ENCODE measurements at places on chromosomes 13 and 19. TPM values are rescaled to one million over a fixed set of nuclear protein-coding genes. Genes with fewer than 3 reads are reported as not detected.

DNA sequence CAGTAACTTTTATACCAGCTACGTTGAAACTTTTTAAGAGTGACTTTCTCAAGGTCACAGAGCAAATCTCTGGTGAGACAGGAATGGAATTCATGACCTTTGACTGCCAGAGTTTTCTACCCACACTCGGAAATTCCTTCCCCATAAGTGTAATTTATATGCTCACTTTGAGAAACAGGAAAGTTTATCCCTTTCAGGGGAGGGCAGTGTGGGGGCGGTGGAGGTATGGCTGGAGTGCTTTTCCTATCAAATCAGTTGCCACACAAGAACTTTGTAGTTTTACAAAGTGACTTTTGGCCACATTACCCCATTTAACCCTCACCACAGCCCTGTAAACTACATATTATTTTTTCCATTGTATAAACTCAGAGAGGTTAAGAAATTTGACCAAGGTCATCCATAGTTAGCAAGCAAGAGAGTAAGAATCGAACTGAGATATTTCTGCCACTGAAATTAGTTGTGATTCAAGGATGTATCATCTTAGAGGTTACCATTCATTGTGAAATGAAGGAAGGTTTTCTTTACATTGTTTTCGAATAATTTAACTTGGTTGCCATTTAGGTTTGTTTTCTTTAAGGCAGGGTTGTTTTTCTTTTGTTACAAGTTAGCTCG lies 5.9 kb downstream of the KLF12 start:
- H3K4me1 ChIP-seq, result peaks cover 35% of the 10 kb centered on the region
- 0 out of 2 replicates have a peak overlapping the region, but pooled peaks have one; percentile 66 for H3K27ac ChIP-seq
- H3K27me3 ChIP-seq, result peaks cover 7% of the 10 kb centered on the region
- DNase-seq, result no peak

Gene FFAR3
- not detected for total RNA-seq

DNA sequence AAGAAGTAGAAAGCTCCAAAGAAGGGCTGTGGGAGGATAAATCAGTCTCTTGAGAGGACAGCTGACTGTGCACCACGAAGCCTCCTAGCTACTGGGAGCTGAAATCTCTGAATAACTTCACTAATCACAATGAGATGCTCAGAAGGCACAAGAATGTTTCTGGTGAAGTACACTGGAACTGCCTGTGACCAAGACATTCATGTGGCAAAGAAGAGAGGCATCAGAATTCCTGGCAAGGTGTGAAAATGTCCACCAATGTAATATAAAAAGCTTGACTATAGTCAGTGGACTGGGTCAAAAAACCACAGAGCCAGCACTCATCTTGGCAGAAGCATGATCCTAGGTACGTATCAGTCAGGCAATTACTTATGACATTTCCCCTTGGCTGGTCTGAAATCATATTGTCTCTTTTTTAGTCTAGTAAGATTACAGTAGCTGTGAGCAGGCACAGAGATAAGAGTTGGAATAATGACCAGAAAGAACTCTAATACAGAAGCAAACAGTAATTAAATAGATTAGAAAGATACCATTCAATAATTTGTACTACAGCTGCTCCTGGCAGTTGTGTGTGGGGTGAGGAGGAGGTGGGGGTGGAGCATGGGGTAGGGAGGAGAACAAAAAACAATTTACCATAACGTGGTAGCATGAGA lies 434.7 kb downstream of the DIAPH3 start:
- DNase-seq, result no peak
- no peaks in the 10 kb centered on the region for H3K4me1 ChIP-seq
- H3K4me3 ChIP-seq, result no peak overlapping the region
- no peaks in the 10 kb centered on the region for H3K36me3 ChIP-seq
- no peaks in the 10 kb centered on the region for H3K27me3 ChIP-seq

- peak overlapping the region; percentile 9 for H3K4me3 ChIP-seq
- peaks cover 6% of the 10 kb centered on the region for H3K36me3 ChIP-seq
- peaks cover 23% of the 10 kb centered on the region for H3K4me1 ChIP-seq
- H3K27me3 ChIP-seq, result peaks cover 29% of the 10 kb centered on the region
- no peak for DNase-seq
- no peak overlapping the region for H3K27ac ChIP-seq
Observed at GRCh38 chr19:52692431-52693008, 42.3 kb downstream of the ZNF611 start.

Gene KLK4
- 0.27 TPM for total RNA-seq

DNA sequence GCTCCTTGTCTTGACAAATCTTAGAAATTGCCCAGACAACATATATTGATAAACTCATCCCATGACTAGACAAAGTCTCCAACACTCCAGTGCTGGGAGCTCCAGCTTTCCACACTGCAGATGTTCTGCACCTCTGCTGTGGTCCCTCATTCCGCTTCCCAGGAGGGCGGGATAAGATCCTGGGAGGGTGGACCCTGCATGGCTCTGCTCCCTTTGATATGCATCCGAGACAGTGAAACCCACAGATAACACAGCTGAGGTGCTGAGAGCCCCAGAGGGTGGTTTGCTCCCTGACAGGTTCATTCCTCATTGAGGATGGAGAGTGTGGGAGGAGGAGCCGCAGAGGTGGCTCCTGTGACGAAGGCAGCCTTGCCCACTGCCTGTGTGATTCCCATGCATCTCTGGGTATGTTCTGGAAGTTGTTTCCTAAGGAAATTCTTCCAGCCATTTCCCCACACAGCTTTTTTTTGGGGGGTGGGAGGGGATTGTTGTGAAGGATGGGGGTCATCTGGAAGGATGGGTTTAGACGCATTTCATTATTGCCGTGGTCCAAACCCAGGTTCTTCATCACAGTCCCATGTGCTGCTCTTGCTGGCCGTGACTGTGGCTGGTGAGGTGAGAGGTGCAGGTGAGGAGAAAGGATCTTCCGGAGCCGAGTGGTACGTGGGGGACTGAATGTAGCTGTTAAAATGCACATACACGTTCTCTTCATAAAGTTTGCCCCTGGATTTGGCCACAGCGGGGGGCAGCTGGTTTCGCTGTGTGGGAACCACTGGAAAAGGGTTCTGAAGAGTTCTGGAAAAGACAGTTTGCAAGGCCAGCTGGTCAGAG lies 46.4 kb downstream of the SLC7A9 start:
- H3K4me3 ChIP-seq, result no peak overlapping the region
- H3K27ac ChIP-seq, result no peak overlapping the region
- H3K36me3 ChIP-seq, result no peaks in the 10 kb centered on the region
- H3K4me1 ChIP-seq, result peaks cover 28% of the 10 kb centered on the region

DNA sequence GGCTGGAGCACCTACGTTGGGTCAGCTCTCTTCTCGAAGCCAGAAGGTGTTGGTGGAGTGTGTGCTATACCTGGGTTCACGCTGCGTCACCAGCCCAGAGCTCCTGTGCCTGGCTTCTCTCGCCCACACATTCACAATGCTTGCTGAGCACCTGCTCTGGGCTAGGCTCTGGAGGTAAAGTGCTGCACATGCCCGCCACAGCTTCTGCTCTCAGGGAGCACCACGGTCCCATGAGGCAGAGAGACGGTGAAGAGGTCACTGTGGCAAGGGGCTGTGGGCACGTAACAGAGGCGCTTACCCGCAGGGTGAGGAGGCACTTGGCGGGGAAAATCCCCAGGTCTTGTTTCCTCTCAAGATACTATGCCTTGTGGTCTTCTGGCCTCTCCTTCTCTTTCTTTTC lies 174.2 kb downstream of the TEX29 start:
- no peak overlapping the region for H3K27ac ChIP-seq
- no peaks in the 10 kb centered on the region for H3K27me3 ChIP-seq
- no peak overlapping the region for H3K4me3 ChIP-seq
- DNase-seq, result no peak

DNA sequence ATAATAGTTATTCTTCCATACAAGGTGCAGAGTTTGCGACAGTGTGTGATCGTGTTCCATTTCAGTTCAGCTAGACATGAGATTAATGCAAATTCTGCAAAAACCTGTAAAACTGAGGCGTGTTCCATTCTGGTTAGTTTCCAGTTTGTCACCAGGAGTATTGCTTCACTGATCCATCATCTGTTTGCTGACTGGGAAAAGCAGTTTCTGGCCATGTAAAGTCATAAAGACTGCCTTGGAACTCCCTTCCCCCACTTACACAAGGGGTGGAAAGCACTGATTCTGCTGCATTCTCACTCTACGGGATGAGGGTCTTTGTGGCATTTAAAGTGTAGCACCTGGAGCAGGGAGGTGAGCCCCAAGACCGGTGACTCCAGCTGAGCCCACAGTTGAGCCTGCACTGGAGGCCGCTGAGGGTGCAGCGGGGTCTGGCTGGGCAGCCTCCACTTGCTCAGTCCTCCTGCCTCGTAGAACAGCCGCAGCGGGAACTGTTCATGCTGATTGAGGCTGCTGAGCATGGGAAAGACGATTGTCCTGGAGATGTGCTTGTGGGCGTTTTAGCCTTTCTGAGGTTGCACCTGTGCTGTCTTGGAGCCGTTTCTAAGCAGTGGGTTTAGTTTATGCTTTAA lies 2.0 kb downstream of the ZNF57 start:
- H3K4me3 ChIP-seq, result peak overlapping the region; percentile 97
- no peak for DNase-seq
- H3K4me1 ChIP-seq, result peaks cover 10% of the 10 kb centered on the region

- no peaks in the 10 kb centered on the region for H3K4me1 ChIP-seq
- no peak for DNase-seq
- H3K27me3 ChIP-seq, result peaks cover 8% of the 10 kb centered on the region
- H3K4me3 ChIP-seq, result no peak overlapping the region
- H3K36me3 ChIP-seq, result peaks cover 12% of the 10 kb centered on the region
Observed at GRCh38 chr19:2711172-2711874, 8.8 kb upstream of the GNG7 start.

DNA sequence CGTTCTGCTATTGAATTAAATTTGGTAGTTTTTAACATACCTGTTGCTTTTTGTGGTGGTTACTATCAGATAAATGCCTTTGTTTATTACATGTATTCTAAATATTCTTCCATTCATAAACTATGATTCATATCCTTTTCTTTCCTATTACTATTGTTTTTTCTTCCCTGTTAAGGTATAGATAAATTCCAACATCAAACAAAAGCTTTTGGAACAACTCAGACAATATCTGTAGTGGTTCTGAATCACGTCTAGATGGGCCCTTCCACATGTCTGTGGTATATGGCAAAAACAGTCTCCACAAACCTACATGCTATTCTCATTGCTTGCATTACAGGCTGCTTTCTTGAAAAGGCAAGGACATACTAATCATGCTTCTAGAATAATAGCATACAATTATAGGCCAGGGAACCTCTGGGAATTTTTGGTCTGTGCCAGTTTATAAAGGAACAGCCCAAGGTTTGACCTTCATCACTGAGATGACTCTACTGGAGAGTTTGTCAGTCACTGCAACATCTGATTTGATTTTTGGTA lies 6.4 kb downstream of the LRCH1 start:
- DNase-seq, result no peak
- H3K4me1 ChIP-seq, result peaks cover 11% of the 10 kb centered on the region
- H3K4me3 ChIP-seq, result no peak overlapping the region

- peak; percentile 77 for DNase-seq
- H3K27me3 ChIP-seq, result peaks cover 57% of the 10 kb centered on the region
- no peak overlapping the region for H3K27ac ChIP-seq
- peaks cover 8% of the 10 kb centered on the region for H3K4me1 ChIP-seq
- peak overlapping the region; percentile 77 for H3K4me3 ChIP-seq
- H3K36me3 ChIP-seq, result no peaks in the 10 kb centered on the region
Observed at GRCh38 chr19:7917267-7918061, 2.7 kb upstream of the SNAPC2 start.

DNA sequence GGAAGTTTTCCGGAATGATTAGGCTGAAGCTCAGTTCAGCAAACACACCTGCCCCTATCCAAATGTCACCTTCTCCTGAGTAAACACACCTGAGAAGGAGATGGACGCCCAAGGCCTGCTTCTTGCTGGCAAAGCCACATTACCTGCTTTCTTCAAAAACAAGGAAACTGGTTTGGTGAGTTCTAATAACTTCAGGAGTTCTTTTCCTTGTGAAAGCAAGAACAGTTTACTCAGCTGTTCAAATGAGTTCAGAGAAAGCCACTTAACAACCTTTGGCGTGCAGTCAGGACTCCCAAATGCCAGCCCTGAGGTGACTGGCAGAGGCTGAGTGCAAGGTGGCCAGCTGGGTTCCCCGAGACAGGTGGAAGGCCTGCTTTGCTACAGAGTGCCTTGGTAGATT lies 160.5 kb downstream of the STK24 start:
- H3K4me1 ChIP-seq, result no peaks in the 10 kb centered on the region
- no peak overlapping the region for H3K27ac ChIP-seq
- no peak overlapping the region for H3K4me3 ChIP-seq
- H3K27me3 ChIP-seq, result no peaks in the 10 kb centered on the region

Gene RXFP2
- total RNA-seq, result not detected

- H3K4me3 ChIP-seq, result no peak overlapping the region
- H3K27ac ChIP-seq, result peak overlapping the region; percentile 9
- H3K36me3 ChIP-seq, result peaks cover 25% of the 10 kb centered on the region
- no peaks in the 10 kb centered on the region for H3K27me3 ChIP-seq
- peaks cover 27% of the 10 kb centered on the region for H3K4me1 ChIP-seq
- DNase-seq, result no peak
Observed at GRCh38 chr19:39425744-39426143, 10.0 kb downstream of the RPS16 start.

Gene MIA
- total RNA-seq, result not detected

GRCh38 chr13:79307866-79308298 lies 98.2 kb downstream of the RBM26 start:
- peaks cover 19% of the 10 kb centered on the region for H3K4me1 ChIP-seq
- no peak overlapping the region for H3K27ac ChIP-seq
- H3K36me3 ChIP-seq, result peaks cover 3% of the 10 kb centered on the region

Measured in WTC11 (cell line).